ENCODE measurements at places on chromosomes 5 and 9. TPM values are rescaled to one million over a fixed set of nuclear protein-coding genes. Genes with fewer than 3 reads are reported as not detected.

DNA sequence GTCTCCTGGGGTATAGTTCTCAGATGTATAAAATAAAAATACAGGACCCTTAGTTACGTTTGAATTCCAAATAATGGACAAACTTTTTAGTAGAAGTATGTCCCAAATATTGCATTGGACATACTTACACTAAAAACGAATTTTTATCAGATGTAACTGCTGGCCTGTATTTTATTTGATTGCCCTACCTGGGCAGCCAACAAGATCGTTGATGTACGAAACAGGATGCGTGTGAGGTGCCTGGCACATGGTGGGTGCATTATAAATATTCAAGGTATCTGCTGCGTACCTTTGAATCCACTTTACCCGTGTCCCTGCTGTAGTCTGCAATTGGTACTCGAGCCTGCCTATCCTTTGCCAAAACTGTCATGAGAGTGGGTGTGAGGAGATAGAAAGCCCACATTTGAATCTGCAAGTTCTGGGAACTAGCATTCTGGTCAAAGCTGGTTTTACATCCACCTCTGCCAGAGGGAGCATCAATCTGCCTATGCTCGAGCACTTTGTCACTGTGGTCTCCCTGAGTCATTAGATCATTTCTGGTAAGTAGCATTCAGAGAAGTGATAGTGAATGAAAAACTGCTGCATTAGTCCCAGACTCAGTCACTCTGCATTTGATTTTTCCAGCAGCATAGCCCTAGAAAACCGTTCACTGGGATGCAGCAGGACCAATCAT is 133.7 kb upstream of the IQGAP2 start:
- no peak for DNase-seq

GRCh38 chr5:28009576-28009975 is 971.2 kb upstream of the CDH9 start:
- no peak for DNase-seq

GRCh38 chr5:103450333-103451061 is 112.1 kb downstream of the NUDT12 start:
- DNase-seq, result peak; percentile 36

DNA sequence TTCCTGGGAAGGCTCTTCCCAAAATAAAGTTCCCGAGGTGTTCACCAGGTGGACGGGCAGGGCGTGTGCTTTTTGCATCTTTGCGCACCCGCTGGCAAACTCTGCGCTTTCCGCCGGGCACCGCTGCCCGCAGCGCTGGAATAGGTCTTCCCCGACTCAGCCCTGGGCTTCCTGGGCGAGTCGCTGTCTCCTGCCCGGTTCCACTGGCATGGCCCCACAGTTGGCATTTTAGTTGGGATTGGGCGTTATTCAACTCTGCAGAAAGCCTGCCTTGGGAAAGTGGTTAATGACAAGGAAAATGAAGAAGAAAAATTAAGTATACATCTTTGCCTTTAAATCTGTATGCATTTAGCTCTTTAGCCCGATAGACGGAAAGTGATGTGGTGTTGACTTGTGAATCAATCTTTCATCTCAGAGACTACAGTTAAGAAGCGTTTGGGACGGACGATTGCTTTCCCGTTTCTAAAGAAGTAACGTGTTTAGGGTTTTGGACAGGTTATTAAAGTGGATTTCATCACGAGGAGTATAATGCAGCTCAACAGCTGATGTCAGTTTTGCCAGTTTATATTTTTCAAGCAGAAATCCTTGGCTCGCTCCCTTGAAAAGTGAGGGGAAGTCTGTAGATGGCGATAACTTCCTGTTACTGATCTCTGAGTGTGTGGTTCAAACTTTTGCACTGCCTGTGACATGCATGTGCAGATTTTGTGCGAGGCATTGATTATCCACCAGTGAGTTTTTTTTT is 946 bp downstream of the ADCY2 start:
- peak; percentile 31 for DNase-seq

GRCh38 chr9:73357607-73358006 is 205.9 kb downstream of the ANXA1 start:
- no peak for DNase-seq

- peak; percentile 73 for DNase-seq
Observed at GRCh38 chr9:81150016-81150625, 539.2 kb downstream of the TLE1 start.

- no peak for DNase-seq
Observed at GRCh38 chr5:3186156-3186555, 409.5 kb upstream of the IRX1 start.

DNA sequence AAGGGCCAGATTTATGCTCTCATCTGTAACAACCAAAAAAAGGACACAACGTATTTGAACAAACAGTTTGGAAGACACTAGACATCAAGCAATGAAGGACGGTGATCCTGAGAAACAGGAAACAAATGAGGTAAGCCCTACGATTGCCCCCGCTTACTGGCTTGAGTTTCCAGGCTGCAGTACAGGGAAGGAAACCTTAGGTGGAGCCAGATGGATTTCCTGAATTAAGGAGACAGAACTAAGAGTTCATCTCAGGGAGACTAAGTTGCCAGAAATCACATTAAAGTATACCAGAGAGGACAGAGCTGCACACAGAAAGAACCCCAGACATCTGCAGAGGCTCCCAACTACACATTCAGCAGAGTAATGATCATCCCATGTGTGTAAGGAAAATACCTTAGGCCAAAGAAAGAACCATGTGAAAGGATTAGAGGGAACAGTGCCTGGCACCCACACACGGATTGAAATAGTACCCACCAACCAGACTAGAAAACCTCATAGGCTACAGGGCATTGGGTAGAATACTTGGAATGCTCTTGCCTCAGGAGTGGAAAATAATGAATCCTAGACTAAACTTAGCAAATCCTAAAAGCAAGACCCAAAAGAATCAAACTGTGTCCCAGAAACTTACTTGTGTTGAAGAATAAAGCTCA is 99.3 kb upstream of the NIPBL start:
- peak; percentile 38 for DNase-seq

- DNase-seq, result no peak
Observed at GRCh38 chr5:147648597-147648996, 133.9 kb downstream of the JAKMIP2 start.

DNA sequence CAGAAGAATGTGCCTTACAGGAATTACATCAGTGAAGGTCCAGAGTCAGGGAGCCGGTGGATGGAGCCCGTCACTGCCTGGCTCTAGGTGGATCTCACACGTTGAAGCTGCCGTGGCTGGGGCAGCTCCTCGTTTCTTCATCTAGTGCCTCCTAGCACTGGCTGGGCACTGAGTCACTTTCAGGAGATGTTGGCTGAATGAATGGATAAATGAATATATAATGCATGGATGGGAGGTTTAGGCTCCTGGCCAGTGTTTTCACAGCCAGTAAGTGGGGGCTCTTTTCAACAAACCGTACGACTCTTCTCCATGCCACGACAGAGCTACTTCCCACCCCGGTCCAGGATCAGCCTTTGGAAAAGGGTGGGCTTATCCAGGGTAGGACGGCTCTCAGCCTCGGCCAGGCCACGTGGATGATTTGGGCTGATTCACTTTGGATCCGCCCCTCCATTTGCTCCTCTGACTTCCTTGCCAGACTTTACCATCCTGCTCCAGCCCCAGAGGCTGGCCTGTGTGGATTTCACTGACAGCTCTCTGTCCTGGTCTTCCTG is 1.3 kb upstream of the SH3PXD2B start:
- DNase-seq, result peak; percentile 61

DNA sequence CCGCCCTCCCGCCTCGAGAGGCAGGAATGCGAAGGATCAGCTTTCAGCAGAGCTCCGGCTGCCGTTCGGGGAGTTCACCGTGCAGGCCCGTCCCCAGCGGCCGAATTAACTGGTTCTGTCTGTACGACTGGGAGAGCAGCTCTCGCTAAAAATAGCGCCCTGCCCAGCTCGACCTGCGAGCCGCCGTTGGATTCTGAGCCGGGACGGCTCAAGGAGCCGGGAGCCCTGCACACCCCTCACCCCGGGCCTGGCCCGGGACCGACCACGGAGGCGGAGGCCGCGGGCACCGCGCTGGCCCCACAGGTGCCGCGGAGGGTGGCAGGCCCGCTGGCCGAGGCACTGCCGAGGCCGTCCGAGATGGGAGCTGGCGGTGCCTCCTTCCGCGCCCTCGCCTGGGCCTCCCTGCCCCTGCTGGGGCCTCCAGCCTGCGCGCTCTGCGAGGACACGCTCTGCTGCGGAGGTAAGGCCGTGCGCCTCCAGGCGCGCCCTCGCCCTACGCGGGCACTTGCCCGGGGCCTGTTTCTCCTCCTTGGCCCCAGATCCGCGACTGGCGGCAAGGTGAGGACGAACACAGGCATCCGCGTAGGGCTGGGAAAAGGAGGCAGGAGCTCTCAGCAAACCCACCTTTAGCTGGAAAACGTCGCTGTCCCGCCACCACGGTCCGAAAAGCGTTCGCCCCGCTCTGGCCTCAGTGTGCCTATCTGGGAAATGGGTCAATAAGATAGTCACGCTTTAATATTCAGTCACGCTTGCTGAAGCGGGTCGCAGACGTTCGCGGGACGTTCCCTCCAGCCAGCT is 53.1 kb upstream of the DAB2IP start:
- DNase-seq, result peak; percentile 87

GRCh38 chr9:131394464-131395156 is 724 bp downstream of the PRRC2B start:
- DNase-seq, result peak; percentile 51

DNA sequence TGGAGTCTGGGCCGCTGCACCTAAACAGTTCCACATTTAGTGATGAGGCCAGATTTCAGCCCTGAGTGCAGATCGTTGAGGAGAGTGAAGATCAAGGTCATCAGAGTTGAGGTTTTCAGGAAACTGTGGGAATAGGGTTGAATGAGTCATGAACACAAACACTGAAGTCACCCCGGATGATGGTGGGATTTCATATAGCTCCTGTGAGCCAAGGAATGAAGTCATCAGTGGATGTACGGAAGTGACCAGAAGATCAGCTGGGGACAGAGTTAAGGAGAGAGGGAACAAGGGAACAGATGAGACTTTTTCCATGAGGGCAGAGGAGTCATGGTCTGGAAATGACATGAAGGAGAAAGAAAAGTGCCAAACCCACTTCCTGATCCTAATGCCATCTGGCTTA is 36.5 kb downstream of the PALM2AKAP2 start:
- peak; percentile 98 for DNase-seq

GRCh38 chr5:149062371-149063016 is 368 bp downstream of the SH3TC2 start:
- peak; percentile 85 for DNase-seq

DNA sequence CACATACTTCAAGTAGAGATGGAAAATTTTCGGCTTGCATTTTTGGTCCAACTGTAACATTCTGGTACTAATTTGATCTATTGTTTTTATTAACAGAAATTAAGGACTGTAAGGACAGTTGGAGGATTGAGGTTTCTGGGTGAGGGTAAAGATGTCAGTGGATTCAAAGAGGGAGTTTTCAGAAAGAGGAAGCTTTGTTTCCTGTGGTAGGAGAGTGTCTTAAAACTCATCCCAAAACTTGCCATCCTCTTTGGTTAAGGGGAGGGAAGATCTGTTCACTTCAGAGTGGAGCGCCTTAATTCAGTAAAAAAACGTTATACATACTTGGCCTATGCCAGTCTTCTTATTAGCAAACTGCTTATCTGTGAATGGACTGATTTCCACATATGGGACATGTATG is 13.8 kb downstream of the CNTRL start:
- no peak for DNase-seq

DNA sequence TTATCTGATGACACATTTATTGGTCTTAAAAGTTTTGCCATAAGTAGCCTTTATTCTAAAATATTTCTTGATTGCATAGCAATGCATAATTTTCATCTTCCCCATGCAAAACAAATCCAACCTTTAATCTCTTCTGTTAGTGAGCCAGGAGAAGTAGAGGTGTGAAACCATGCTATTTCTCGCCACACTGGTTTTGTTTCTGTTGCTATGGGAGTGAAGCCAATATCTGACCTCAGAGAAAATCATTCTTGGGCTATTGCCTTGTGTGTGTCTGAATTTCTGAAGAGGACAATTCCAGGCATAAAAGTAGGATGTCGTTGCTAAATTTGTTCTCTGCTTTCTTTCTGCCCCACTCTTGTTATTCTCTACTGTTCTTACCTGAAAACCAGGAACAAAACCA is 183.6 kb downstream of the PTTG1 start:
- no peak for DNase-seq

GRCh38 chr9:4725706-4726442 is 15.1 kb downstream of the AK3 start:
- DNase-seq, result no peak

- no peak for DNase-seq
Observed at GRCh38 chr5:29720954-29721353, 1472.5 kb upstream of the CDH6 start.

GRCh38 chr5:54217826-54218503 is 92.4 kb downstream of the ARL15 start:
- peak; percentile 63 for DNase-seq

- DNase-seq, result no peak
Observed at GRCh38 chr5:73603998-73604397, 22.0 kb upstream of the ARHGEF28 start.

GRCh38 chr5:177396807-177397206 is 3.7 kb downstream of the PFN3 start:
- DNase-seq, result no peak

DNA sequence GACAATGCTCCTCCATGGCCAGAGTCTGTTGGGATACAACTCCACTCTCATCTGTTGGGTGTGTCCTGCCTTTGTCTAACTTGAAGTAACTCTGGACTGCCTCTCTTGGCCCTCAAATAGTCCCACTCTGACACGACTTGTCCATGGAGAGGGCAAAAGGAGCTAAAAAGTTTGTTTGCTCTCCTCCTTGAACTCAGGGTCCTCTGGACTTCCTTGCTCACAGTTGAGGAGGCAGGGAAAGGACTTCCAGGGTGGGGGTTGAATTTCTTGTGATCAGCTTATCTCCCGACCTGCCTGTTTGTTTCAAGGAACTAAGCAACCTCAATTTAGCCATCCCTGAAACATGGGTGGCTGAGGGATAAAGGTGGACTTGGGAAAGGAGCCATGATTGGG is 11.7 kb downstream of the DNAJB5 start:
- DNase-seq, result no peak

DNA sequence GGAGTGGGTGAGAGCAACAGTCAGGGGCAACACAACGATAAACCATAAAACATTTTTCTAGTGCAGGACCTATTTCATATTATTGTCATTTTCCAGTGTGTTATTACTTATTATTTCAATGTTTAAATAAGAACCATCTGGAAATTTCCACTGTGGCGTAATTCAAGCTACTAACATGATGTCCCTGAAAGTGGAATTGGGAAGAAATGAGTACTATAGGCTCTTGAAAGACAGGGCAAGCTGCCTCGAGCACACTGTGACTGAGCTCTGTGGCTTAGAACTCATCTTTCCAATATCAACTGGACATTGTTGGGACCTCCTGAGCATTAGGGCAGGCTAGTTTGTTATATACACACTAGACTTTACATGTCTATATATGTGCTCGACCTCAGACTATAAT is 182.9 kb upstream of the RIOK2 start:
- DNase-seq, result peak; percentile 9

CCDC112 gene
- 7.4 TPM for total RNA-seq

PTPRD gene
- 3.3 TPM for total RNA-seq

PTGES gene
- total RNA-seq, result 16.7 TPM

STPG3 gene
- not detected for total RNA-seq

PCA3 gene
- total RNA-seq, result not detected

KCTD16 gene
- 1.2 TPM for total RNA-seq

TTC33 gene
- total RNA-seq, result 16.3 TPM

FGFR4 gene
- total RNA-seq, result 13.6 TPM

ASPN gene
- 10.4 TPM for total RNA-seq

SRP19 gene
- 58.0 TPM for total RNA-seq

UQCRQ gene
- total RNA-seq, result 113 TPM

TAF11L10 gene
- total RNA-seq, result not detected
